ENCODE measurements at places on chromosomes 16 and 17.

DNA sequence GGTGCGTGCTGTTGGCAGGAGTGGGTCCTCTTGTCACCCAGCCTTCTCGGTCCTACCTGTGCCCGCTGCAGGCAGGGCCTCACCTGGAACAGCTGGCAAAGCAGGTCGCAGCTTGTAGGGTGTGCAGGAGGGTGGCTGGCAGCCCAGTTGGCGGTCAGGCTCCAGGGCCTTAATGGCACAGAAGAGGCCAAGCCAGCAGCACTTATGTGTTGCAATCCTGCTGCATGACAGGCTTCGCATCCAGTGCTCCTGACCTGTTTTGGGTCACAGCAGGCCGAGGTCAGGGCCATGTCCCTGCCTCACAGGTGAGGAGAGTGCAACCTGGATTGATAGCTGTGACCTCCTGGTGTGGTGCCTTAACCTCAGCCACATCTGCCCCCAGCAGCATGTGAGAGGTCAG, 31.9 kb downstream of the ZC3H18 start:
- no peak for DNase-seq

- no peak for DNase-seq
Observed at GRCh38 chr16:15993946-15994665, 44.7 kb downstream of the ABCC1 start.

- no peak for DNase-seq
Observed at GRCh38 chr17:80442764-80443163, 27.8 kb downstream of the ENDOV start.

- DNase-seq: no peak
Observed at GRCh38 chr17:79943347-79944241, 92.1 kb downstream of the TBC1D16 start.

DNA sequence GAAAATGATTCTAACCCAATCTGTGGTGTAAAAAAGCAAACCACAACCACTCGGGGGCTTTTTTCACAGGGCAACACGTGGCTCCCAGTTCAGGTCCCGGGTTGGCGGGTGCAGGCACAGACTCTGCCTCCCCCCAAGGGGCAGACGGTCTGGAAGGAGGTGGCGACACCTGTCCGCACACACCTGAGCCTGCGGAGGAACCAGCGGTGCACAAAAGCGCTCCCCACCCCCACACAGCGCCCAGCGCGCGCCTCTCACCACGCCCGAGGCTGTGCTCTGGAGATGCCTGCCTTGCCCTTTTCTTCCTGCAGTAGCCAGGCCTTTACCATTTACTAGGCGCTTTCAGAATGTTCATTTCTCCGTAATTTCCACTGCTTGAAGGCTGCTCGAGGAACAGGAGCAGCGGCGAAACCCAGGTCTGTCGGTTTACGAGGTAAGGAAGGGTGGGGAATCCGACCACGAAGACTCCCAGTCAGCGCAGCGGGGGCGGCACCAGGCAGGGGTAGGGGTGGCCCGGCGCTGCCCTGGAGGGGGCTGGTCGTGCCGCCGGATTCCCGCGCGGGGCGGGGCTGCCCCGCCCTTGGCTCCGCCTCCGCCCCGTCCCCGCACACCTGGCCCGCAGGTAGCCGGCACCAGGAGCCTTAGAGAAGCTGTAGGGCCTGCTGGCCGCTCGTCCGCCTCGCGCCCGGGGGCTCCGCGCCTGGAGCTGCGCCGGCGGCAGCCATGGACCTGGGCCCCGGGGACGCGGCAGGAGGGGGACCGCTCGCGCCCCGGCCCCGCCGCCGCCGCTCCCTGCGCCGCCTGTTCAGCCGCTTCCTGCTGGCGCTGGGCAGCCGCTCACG, at the start of gene USP43:
TSS of gene USP43 (plus strand) at position 608 of the 842 bp plus-strand sequence. CDS start at position 724, 116 bp downstream.
- peak; percentile 36 for DNase-seq

GRCh38 chr16:361872-362701, 8.3 kb downstream of the MRPL28 start:
- DNase-seq: peak; percentile 75

DNA sequence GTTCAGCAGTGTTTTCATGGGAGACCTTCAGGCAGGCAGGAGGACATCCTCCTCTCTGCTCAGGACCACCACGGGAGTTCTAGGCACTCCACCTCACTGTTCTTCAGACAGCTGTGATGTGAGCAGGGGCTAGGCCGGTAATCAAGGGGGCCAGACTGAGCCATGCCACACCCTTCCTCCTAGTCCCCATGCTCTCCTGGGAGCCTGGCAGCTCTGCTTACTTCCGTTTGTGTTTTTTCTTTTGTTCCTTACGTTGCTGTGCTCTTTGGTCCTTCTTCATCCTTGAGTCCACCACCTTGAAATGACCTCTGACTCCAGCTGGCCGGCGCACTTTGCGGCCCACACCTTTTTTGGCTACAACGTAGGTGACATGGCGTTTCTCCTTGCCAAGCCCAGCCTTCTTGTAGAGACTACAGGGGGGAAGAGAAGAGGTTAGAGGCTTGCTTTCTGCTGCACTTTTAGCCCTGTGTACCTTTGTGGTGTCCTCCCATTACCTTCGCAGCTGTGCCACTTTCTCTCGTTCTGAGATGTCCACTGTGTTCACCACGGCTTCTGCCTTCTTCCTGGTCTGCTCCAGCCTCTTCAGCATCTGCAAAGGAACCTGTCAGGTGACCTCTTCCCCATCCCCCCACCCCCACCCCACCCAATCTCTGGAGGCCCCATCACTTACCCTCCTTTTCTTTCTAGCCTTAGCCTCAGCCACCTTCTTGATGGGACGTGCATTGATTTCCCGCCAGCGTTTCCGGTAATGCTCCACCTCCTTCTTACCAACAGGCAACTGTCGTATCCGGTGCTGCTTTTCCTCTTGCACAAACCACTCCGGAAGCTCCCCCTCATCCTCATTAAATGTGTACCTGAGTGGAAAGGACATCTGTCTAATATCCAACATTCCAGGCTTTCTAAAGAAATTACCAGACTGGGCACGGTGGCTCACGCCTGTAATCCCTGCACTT, 7.4 kb upstream of the PSMC5 start:
- DNase-seq: no peak

GRCh38 chr17:82236142-82236971, 7.5 kb downstream of the SLC16A3 start:
- peak; percentile 79 for DNase-seq

DNA sequence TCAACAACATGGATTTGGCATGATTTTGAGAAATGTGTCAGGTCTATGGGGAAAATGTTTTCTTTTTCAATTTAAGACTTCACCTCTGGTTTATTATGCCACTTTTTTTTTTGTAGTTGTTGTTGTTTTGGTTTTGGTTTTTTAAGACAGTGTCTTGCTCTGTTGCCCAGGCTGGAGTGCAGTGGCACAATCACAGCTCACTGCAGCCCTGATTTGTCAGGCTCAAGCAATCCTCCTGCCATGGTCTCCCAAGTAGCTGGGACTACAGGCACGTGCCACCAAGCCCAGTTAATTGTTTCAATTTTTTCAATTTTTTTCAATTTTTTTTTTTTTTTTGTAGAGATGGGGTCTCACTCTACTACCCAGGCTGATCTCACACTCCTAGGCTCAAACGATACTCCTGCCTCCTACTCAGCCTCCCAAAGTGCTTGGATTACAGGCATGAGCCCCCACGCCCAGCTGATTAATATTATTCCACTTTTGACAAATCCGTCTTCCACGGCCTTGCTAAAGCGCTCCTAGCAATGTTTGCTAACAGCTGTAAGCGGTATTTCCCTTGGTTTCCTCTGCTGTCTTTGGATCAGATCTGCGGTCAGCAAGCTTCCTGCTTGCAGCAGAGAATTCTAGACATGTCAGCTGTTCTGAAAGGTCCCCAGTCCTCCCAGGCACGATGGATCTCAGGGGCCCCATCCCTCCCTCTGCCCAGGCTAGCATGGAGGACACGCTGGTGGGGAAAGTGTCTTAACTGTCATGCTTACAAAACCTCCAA, 7.0 kb upstream of the MILR1 start:
- no peak for DNase-seq

GRCh38 chr17:33164169-33164881, 128.8 kb downstream of the ASIC2 start:
- no peak for DNase-seq

DNA sequence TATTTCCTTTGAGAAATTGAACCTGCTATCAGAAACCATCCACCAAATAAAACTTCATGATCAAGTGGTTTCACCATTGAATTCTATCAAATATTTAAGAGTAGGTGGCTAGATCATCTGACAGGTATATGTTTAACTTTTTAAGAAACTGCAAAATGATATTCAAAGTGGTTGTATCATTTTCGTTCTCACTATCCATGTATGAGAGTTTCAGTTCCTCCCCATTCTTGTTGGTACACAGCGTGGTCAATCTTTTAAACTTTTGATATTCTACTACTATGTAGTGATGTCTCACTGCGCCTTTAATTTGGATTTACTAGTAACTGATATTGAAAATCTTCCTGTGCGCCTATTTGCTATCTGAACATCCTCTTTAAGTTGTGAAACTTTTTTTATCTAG, 163.7 kb downstream of the CYB561 start:
- no peak for DNase-seq

- DNase-seq: no peak
Observed at GRCh38 chr16:12098429-12099310, 122.1 kb downstream of the SNX29 start.

- DNase-seq: no peak
Observed at GRCh38 chr16:80323187-80323807, 217.5 kb upstream of the DYNLRB2 start.

- no peak for DNase-seq
Observed at GRCh38 chr17:60840456-60840855, 162.8 kb downstream of the BCAS3 start.

GRCh38 chr16:8943001-8943763, 20.5 kb downstream of the USP7 start:
- DNase-seq: no peak

All from stimulated activated CD4-positive, alpha-beta T cell treated with anti-CD3 and anti-CD28 coated beads, Interleukin-2, amount 100 ng/mL, for 24 hours (primary cell).